A549 (cell line): ENCODE measurements at places on chromosomes 7 and 10. TPM values are rescaled to one million over a fixed set of nuclear protein-coding genes. Genes with fewer than 3 reads are reported as not detected.
A peak's percentile ranks its signal among the peaks of the same experiment; 100 is the strongest.

The TUBB8 gene
- polyA plus RNA-seq, result not detected in 3 replicates

The AGBL3 gene
- polyA plus RNA-seq, result 2.2 to 3.7 TPM (median 2.7 TPM) in 3 replicates

The C10orf67 gene
- 0.05 to 0.12 TPM (median 0.06 TPM) in 3 replicates for polyA plus RNA-seq

The MACC1 gene
- polyA plus RNA-seq, result not detected in 3 replicates

The NEUROG3 gene
- polyA plus RNA-seq, result not detected in 3 replicates

The PNLIP gene
- not detected in 3 replicates for polyA plus RNA-seq

The ZNF25 gene
- 2.7 to 2.9 TPM (median 2.7 TPM) in 3 replicates for polyA plus RNA-seq

The ZNF804B gene
- polyA plus RNA-seq, result not detected in 3 replicates

- DNase-seq, result peak; percentile 24
Observed at GRCh38 chr10:72552857-72553256, 73.0 kb downstream of the MICU1 start.

GRCh38 chr10:62077330-62078015 lies 176.0 kb downstream of the ARID5B start:
- no peak for DNase-seq

- DNase-seq, result no peak
Observed at GRCh38 chr7:53776323-53776722, 740.9 kb downstream of the POM121L12 start.

- DNase-seq, result no peak
Observed at GRCh38 chr10:128814024-128814423, 653.0 kb upstream of the MGMT start.

GRCh38 chr10:28637346-28637745 lies 40.0 kb upstream of the BAMBI start:
- DNase-seq, result no peak

DNA sequence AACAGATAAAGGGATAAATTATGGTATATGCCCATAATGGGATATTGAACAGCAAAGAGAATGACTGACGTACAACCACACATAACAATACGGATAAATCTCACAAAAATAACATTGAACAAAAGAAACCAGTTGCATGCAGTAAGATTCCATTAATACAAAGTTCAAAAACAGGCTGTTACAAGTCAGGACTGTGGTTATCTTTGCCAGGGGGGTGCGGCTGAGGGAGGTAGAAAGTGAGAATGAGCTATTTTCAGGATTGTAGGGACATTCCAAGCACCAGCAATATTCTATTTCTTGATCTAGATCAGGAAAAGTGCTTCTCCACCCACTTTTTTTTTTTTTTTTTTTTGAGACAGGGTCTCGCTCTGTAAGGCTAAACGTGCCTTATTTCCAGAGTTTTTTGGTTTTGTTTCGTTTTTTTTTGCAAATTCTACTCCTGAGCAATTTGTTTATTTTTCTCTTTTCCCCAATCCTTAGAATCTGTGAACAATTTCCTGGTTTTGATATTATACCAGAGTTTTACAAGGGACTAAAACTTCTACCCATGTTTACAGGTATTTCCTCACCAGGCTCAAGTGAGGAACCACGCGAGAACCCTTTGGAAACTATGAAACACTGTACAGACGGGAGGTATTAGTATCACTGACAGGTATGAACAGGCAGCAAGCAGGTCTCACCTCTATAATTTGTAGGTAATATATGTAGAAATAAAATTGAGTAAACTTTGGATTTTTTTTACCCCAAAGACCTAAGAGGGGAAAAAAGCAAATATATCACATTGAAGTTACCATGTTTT lies 9.9 kb downstream of the SMURF1 start:
- no peak for DNase-seq

GRCh38 chr7:132551439-132551838 lies 24.8 kb downstream of the PLXNA4 start:
- no peak for DNase-seq

DNA sequence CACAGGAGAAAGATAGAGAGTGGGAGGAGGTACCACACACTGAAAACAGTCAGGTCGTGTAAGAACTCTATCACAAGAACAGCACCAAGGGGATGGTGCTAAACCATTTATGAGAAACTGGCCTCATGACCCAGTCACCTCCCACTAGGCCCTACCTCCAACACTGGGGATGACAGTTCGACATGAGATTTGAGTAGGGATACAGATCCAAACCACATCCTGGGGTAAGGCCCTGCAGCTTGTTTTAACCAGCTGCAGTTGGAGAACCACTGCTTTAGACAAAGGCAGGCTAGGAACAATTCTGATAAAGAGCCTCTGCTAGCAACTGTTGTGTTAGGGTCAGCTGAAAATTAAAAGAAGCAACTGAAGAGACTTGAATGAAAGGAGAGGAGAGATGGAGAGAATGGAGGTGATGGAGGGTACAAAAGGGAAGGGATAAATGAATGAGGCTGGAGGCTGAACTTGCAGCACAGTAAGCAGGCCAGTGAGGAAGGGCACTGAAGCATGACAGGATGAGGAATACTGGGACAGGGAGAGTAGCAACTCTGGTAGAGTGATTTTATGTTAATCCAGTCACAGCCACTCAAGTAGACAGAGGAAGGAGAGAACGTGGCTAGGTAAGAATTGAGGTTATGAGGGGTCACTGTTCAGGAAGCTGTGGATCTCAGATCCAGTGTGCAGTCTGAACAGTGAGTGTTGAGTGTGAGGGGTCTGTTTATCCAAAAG lies 23.6 kb downstream of the MEST start:
- DNase-seq, result no peak

DNA sequence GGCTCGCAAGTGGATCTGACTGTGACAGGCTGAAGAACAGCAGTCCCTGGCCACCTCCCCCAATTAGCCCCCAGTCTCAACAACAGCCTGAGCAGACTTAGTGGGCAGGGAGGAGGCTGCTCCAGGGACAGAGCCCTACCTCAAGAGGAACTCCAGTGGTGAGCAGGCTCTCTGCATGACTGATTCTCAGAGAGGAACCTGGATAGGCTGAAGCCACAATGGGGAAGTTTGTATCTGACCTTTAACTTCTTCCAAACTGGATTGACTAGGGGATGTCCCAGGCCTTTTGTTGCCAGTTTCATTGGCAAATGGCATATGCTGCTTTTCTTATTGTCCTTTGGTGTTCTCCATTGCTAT lies 93.0 kb downstream of the ARHGAP22 start:
- no peak for DNase-seq

- peak; percentile 9 for DNase-seq
Observed at GRCh38 chr10:55628260-55628701, 732.8 kb downstream of the ZWINT start.

DNA sequence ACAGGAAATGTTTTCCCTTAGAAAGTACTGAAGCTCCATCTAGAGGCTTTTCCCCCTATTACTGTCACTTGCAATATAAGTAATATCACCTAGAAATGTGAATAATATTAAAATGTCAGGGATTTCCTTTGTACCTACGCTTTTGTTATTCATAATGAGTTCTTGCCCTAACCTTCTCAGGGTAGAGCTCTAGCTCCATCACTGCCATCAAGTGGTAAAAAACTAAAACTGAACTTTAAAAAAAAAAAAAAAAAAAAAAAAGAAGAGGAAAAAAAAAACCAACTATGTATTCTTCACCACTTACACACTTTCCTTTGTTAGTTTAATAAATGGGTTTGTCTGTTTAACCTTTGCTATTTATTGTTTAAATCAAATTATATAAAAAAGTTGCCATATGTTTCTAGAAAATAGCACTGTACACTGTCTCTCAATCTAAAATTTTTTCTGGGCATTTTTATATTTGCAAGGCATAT lies 49.9 kb downstream of the DNAJC1 start:
- DNase-seq, result peak; percentile 57

DNA sequence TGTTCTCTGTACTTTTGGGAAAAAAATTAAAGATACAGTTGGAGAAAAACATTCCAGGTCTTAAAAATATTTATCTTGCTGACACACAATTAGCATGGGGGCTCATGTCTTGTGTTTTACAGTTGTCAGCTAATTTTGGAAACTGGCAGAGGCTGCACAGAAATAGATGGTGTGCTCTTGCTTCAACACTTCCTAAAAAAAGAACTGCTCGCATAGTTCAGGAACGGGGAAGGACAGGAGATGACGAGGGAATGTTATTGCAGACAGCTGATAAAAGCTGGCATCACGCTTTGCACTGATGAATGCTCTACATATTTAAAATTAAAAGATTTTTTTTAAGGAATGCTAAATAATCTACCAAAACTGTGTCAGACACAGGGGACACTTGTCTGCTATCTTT lies 103.5 kb upstream of the CELF2 start:
- no peak for DNase-seq

DNA sequence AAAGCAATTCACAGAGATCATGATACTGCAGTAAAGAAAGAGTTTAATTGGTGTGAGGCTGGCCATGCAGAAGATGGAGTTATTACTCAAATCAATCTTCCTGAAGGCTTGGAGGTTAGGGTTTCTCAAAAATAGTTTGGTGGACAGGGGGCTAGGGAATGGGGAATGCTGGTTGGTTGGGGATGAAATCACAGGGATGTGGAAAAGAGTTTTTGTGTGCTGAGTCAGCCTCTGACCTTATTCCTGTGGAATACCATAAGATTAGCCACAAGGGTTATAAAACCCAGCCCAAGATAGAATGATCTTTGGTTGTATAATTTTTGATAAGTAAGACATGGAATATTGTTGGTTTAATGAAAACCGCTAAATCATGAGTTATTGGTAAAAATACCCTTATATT lies 764.3 kb downstream of the TYW1 start:
- DNase-seq, result no peak

- no peak for DNase-seq
Observed at GRCh38 chr7:43559171-43559945, 23.6 kb upstream of the STK17A start.

DNA sequence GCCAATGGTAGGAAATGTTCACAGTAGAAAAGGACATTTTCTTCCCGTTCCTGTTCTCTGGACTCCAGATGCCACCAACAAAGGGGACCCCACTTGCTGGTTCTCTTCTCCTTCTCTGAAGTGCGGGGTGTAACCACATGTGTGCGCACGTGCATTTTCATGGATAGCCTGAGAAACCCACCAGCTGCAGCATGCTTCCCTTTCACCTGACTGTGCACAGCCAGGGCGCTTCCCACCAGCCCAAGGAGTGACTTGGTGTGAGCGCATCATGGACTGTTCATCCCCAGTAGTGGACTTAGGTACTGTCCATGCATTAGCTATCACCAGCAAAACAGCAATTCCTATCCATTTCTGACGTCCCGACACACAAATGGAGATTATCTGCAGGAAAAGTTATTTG lies 29.6 kb upstream of the DPYSL4 start:
- DNase-seq, result no peak

GRCh38 chr10:569961-570627 lies 119.4 kb downstream of the DIP2C start:
- no peak for DNase-seq
